ENCODE measurements at places on chromosomes 13 and 19.

GRCh38 chr19:9848762-9849161 is 13.6 kb downstream of the PIN1 start:
- DNase-seq, result no peak

DNA sequence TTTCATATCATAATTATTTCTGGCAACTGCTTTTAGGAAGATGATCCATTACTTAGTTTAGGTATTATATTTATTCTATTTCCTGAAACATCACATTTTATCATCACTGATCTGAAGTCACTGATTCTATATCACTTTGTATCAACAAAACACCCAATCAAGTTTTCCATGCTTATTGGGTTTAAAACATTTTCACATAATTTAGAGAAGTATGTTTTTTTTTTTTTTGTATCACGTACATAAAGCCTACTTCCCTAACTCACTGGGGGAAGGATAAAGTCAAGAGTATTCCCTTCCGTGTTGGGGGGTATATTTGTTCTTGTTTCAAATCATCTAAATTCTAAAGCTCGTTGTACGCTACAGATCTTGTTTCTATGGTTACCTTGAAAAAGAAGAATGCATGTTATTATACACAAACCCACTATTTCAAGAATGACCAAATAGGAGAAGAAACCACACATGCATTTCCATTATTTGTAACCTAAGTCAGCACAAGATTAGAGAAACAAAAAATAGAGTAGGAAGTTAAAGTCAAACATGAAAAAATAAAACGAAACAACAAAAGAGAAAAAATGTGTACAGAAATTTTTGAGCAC is 637.2 kb upstream of the MIR17HG start:
- DNase-seq, result no peak

DNA sequence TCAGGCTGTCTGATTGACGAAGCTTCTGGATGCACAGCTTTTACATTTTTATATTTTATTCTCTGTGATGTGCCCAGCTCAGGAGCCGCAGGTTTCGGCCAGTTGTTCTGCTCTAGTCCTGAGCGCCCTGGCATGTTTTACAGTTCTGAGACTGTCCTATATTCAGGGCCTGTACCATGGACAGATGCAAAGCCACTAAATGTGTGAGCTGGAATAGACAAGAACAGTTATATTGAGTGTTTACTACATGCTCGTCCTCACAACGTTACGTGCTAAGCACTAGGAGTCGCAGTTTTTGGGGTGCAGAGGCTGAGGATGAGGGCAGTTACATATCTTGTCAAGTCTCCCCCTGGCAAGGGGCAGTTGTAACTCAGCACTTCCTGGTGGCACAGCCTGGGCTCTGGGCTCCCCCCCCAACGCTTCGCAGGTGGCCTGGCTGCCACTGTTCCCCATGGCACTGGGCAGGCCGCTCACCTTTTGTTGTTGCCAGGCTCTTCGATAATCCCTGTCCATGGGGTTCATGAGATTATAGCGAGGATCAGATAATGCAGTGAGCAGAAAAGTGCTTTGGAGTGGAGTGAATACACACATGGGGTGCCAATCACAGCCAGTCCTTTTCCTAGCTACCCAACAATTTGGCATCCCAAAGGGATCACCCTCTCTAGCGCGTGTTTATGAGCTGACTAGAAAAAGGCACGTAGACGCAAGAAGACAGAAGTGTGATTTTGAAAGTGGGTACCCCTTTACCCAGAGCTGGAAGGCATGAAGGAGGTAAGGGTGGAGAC is 23.5 kb downstream of the ARL11 start:
- DNase-seq, result no peak

GRCh38 chr13:39945226-39945625 is 289.8 kb downstream of the COG6 start:
- DNase-seq, result no peak

GRCh38 chr13:24618011-24618955 is 61.9 kb upstream of the ATP12A start:
- no peak for DNase-seq

- no peak for DNase-seq
Observed at GRCh38 chr13:53074114-53074513, 45.5 kb downstream of the OLFM4 start.
